ENCODE measurements at places on chromosomes 5 and 9. TPM values are rescaled to one million over a fixed set of nuclear protein-coding genes. Genes with fewer than 3 reads are reported as not detected.

Gene CAMK4
- 3.1 TPM for total RNA-seq

Gene ACTL7B
- not detected for total RNA-seq

Gene IL4
- not detected for total RNA-seq

Gene LTC4S
- 1.2 TPM for total RNA-seq
